ENCODE measurements at places on chromosomes 13 and 19. TPM values are rescaled to one million over a fixed set of nuclear protein-coding genes. Genes with fewer than 3 reads are reported as not detected.

Gene NKG7
- not detected for total RNA-seq

Gene CDX2
- not detected for total RNA-seq

Gene PLA2G4C
- total RNA-seq: 22.1 TPM

Gene PLPPR3
- total RNA-seq: not detected

Gene CPAMD8
- 0.26 TPM for total RNA-seq

Gene KIR3DL2
- not detected for total RNA-seq

Gene LGALS14
- total RNA-seq: not detected

Gene FFAR2
- total RNA-seq: not detected

Gene KASH5
- not detected for total RNA-seq

Gene SMAD9
- 8.2 TPM for total RNA-seq

Gene C13orf42
- not detected for total RNA-seq

Gene MBD3L2
- not detected for total RNA-seq

Gene ELANE
- total RNA-seq: 0.12 TPM

Gene TUBB4A
- total RNA-seq: not detected

Gene ERICH6B
- total RNA-seq: not detected
